ENCODE measurements at places on chromosomes 5 and 9.
A peak's percentile ranks its signal among the peaks of the same experiment; 100 is the strongest.

DNA sequence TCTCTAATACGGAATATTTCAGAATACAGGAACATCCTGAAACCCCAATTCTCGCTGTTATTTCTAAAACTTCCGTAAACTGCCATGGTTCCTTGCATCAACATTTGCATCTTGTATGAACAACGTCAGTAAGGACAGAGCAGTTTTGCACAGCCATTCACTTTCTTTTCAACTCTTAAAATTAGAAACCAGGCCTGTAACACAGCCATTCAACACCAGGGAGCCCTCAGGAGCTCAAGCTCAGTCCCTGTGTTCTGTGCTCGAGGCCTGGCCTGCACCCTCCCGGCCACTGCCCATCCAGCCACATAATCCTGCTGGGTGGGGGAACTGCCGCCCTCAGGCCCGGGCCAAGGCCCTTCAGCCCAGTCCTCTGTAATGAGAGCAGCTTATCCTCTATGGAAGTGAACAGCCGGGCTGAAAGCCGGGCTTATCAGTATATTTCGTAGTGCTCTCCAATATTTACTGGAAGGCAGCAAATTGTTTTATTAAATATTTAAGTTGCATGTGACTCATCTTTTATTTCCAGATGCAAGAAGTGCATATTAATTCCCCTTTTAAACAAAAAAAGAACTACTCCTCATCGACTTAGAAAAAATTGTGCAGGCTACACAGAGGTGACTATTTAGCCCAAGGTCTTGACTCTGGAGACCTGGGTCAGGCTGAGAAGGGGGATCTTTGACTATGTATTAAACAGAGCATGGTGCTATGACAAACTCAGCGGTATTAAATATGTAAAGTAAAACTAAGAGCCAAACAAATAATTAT lies 33.2 kb upstream of the SLC6A3 start:
- no peak for DNase-seq

DNA sequence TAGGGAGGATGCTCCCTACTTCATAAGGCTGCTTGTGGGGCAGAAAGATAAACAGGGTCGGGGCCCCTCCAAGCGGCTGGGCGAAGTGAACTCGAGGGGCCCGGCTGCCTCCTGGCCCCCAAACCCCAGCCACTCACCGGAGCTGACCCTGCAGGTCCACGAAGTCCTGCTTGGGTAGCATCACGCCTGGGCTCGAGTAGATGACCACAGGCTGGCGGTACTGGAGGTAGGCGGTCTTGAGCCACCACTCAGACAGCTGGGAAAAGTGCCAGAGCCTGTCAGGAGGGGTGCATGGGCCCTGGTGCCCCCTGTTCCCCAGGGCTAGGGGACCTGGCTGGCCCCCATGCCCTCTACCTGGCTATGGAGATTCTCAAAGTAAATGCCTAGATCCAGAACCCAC lies 6.5 kb downstream of the CRAT start:
- DNase-seq: no peak

DNA sequence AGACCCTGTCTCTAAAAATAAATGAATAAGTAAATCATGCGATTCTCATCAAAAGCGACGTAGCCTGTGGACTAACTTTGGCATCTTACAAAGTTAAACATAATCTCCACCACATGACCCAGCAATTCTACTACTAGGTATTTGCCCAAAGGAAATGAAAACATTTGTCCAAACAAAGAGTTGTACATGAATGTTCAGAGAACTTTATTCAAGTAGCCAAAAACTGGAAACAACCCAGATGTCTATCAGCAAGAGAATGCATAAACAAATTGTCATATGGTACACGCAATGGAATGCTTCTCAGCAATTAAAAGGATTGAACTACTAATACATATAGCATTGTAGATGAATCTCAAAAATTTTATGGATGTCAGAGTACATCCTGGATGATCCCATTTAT lies 82.6 kb downstream of the ADRB2 start:
- no peak for DNase-seq

- DNase-seq: no peak
These were observed 174.5 kb downstream of the AOPEP start for GRCh38 chr9:94901019-94901363.

GRCh38 chr5:89106480-89106879 lies 223.5 kb upstream of the MEF2C start:
- DNase-seq: no peak

- DNase-seq: no peak
These were observed 159.4 kb upstream of the NR3C1 start for GRCh38 chr5:143562935-143563334.

DNA sequence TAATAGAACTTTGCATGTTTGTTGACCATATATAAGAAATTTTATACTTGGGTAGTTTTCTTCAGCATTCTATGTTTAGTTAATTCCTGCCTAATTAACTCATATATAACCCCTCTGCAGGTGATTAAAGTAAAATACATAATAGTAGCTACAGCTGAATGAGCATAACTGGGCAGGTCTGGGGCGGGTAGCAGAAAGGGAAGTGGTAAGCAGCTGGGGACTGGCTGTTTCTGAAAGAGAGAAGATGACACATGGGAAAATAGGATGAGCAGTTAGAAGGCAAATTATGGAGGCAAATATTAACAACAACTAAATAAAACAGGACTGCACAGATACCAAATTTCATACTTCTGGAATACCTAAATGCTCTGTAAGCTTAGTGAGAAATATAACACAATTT lies 128.1 kb downstream of the CPLANE1 start:
- no peak for DNase-seq

DNA sequence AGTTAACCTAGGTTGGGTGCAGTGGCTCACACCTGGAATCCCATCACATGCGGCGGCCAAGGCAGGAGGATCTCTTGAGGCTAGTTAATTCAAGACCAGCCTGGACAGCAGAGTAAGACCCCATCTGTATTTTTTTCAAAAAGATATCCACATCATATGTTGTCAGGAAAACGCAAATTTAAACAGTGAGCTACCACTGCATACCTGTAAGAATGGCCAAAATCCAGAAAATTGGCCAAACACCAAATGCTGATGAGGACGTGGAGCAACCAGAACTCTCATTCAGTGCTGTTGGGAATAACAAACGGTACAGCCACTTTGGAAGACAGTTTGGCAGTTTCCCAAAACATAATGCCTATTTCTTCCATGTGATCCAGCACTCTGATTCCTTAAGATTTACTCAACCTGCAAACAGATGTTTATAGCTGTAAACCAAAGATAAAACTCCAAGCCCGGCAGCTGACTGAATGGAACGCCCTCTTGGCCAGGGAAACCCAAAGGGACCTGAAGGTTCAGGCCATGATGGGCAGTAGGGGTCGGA lies 12.4 kb downstream of the CEL start:
- no peak for DNase-seq

- DNase-seq: no peak
These were observed 831.5 kb downstream of the MAT2B start for GRCh38 chr5:164336906-164337305.

DNA sequence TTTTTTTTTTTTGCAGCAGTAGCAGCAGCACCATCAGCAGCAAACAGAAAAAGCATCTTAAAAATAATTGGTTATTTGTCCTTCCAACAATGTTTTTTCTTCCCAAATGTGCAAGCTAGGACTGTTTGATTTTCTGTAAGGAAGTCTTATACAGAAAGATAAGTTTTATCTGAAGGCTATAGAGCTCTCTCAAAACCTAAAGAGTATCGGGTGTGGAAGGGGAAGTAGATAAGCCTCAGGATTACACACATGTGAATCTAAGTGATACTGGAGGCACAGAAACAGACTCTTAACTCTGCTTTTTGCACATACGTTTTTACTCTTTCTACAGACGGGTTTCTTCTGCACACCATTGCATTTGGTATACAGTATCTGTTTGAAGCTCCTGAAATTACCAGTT lies 184.4 kb upstream of the FTMT start:
- DNase-seq: no peak

- peak; percentile 90 for DNase-seq
These were observed 146.8 kb upstream of the FBXL17 start for GRCh38 chr5:108528655-108529054.

DNA sequence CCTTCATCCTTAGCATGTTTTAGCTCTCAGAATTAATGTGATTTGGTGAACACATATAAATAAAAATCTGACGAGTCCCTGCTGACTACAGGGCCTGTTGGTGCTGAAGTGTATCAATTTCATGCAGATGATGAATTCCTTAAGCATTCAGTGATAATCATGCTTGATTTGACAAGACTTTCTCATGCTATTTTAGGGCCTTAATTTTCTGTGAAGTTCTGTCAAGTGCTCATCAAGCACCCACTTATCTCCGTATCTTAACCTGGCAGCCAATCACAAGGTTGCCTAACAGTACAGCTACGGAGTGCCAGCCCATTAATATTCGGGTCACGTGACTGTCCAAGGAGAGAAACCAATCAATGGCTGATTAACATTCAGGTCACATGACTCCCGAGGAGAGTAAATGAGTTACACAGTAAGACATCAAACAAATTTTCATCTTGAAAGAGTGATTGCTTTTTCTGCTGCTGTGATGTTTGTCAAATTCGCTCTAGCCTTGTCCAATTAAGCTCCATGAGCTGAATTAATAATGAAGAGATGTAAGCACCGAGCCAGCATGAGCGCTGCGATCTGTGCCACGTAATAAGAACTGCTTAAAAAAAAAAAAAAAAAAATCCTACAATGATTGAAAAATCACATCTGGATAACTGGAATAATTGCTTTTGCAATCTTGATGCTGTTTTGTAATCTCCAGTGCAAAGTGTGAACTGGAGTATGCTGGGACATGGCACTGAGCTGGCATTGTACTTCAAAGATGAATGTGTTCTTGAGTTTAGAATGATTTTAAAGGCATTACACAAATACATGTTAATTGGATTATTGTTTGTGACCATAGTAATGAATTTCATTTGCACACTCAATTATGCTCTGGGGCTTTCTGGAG lies 104.3 kb upstream of the SPATA31D4 start:
- peak; percentile 33 for DNase-seq

GRCh38 chr5:56078278-56079156 lies 83.8 kb upstream of the IL6ST start:
- no peak for DNase-seq

DNA sequence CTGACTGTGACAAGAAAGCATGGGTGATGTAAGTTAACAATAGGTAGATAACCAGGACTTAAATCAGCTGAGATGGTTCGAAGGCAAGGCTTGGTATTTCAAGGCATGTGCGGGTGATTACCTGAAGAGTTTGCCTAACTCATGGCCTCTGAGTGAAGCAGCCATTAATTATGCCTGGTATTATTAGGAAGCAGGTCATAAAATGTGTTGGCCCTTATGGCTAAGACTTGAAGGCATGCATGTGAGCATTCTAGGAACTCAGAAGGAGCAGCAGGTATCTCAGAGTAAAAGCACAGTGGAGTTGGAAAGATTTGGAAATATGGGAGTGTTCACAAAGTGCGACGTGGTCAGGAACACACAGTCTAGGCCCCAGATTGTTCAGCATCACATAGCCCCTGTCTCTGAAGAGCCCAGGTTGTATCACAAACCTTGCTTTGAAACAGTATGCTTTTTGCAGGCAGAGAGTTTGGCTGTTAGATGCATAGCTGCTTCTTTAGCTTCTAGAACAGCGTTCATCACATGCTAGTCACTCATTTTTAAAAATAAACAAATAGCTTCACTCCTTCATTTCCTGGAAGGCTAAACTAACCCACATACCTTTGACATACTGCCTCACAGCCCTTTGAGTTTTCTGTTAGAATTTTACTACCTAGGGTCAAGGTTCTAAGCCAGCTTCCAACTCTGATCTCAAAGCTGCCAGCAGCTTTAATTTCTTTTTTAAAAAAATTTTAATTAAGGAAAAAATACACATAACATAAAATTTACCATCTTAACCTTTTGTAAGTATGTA lies 2.1 kb downstream of the HEXB start:
- DNase-seq: no peak

DNA sequence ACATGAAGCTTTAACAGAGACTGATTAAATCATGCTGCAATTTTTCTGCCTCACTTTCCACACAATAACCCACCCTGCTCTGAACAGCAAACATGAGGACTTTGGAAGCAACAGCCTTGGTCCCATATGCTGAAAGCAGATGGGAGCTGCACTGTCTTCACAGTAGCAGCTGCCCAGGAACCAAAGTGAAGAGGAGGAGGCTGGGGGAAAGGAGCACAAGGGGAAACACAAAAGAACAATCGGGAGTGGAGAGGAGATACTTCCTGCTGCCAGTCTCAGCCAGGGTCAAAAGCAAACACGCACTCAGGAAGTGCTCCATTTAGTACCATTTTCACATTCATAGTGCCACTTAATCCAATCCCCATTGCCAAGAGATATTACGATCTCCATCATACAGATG lies 183.3 kb upstream of the PUM3 start:
- DNase-seq: no peak

DNA sequence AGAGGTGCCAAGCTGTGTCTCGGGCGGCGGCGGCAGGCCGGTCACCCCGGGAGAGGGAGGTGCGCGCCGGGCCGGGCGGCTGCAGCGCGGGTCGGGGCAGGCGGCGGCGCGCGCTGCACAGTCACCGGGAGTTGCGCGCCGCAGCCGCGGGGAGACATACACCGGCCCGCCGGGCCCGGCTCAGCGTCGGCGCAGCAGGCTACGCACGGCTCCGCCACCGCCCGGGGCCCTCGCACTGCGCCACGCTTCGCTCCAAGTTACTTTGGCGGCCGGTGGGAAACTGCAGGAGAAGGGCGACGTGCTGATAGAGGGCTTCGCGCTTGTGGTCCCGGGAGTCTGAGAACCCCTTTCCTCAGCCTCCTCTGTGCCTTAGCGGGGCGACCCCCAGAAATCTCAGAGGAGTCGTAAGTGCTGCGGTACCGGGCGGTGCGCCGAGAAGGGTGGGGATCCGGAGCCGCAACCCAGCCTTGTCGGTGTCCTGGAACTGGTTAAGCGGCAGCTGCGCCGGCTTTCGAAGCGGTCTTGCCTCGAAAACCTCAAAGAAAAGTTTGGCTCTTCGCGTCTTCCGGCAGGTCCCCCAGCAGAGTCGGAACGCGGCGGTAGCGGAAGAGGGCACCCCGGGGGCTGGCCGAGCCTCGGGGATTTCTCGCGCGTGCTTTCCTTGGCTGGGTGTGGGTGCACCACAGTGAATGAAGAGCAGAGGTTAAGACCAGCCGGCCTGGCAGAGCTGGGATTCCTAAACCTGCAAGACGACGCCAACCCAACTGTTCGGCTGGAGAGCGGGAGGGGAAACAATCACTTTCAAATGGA lies at the start of gene EFNA5:
EFNA5 (minus strand) TSS at position 6 of the 810 bp plus-strand sequence.
- no peak for DNase-seq

- no peak for DNase-seq
These were observed 78.7 kb downstream of the SLC25A46 start for GRCh38 chr5:110817459-110817858.

DNA sequence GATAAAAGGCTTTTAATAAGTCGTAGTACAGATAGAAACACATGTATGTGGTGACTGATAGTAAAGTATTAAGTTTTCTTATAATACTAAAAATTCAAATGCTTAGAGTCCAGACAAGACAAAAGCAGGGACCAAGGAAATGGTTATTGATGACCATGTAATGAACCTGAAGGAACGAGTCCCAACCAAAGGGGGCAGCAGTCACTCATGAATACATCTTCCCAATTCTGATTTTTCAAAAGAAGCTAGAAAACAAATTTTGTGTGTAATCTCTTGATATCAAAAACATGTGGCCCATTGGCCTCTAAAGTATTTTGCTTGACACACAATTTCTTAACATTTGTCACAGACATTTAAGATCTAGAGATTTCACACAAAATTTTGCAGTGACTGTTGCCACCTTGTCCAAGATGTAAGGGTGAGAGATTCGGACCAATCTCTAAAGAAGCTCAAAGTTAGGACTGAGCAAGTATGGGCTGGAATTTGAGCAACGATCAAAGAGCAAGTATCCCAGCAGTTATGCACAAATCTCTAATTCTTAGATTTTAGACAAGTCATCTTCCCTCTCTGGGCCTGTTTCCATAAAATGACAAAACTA lies 66.8 kb downstream of the ARL15 start:
- no peak for DNase-seq

- no peak for DNase-seq
These were observed 102.4 kb upstream of the PARP8 start for GRCh38 chr5:50564079-50564478.
